ENCODE measurements at places on chromosomes 5 and 9.

DNA sequence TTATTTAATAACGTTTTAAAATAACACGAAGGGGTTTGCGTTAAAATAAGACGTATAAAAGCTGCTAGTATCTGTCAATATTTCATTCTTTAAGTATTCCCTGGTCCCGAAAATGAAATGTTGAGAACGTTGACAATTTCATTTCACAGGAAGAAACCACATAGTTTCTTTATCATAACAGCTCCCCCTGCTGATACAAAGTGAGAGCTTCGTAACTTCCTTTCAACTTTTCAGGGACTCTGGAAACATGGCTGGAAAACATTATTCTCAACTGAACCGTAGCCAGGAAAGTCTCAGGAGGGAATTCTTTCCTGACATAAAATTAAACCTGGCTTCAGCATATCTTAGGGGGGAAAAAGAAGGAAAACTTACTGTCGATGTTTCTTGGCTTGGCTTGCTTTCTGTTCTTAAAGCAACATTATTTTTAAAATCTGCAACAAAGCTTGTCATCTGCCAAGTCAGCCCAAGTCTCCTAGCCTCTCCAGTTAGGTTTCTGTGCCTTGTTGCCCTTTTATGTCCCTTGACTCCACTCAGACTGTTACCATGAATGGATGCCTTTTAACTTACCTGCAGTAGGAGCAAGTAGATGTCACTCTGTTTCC is 122.9 kb upstream of the DAB2 start:
- DNase-seq = peak; percentile 85

- peak; percentile 27 for DNase-seq
These were observed 3.8 kb downstream of the DCANP1 start for GRCh38 chr5:135443161-135443960.

DNA sequence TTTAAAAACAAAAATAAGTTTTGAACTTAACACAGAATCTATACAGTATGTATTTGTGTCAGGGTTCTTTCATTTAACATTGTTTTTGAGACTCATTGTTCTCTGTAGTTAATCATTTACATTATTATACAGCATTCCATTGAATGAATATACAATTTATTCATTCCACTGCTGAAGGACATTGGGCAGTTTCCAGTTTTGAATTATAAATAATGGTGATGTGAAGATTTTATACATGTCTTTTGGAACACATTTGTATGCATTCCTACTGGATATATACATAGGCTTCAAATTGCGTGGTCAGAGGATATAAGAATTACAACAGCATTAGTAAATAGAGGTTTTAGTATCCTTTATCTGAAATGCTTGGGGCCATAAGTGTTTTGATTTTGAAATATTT is 72.0 kb downstream of the CEP120 start:
- peak; percentile 60 for DNase-seq

DNA sequence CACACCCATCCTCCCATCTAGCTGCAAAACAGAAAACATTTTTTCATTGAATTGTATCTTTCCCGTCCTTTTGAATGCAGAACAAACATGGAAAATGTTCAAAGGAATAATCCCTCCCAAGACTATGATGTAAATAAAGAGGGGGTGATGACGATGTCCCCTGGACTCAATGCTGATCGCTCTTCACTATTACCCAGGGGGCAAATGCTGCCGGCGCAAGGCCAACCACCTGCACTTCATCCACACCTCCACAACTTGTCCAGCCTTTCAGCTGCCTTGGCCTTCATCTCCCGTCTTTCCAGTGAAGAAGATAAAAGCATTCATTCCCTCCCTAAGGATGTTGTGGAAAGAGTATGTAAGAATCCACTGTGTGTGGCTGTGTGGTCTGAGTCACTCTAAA is 240.3 kb downstream of the AGTPBP1 start:
- DNase-seq = no peak

DNA sequence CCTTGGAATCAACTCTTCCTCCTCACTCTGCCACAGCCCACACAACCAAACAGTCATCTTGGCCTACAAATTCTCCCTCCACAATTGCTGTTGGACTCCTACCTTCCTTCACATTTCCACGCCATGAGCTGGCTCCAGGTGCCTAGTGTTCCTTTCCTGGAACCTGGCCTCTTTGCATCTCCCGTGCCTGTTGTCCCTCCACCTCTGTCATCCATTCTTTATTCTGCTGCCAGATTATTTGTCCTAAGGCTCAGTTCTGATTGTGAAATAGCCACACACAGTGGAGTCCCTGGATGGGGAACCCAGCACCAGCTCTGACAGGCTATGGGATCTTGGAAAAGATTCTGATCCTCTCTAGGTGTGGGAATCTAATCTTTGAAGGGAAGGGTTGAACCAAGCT is 109.1 kb upstream of the ANKH start:
- no peak for DNase-seq

GRCh38 chr5:39371367-39371635 is 7.0 kb upstream of the C9 start:
- DNase-seq = no peak

GRCh38 chr5:111774525-111774924 is 17.5 kb upstream of the NREP start:
- peak; percentile 77 for DNase-seq

GRCh38 chr9:90919883-90920282 is 118.3 kb downstream of the SYK start:
- no peak for DNase-seq

GRCh38 chr5:54671681-54672080 is 154.1 kb downstream of the SNX18 start:
- DNase-seq = no peak

GRCh38 chr5:158921441-158922262 is 178.1 kb downstream of the EBF1 start:
- no peak for DNase-seq

GRCh38 chr5:175015028-175015685 is 290.8 kb downstream of the MSX2 start:
- no peak for DNase-seq

- no peak for DNase-seq
These were observed 34.8 kb downstream of the FBXO38 start for GRCh38 chr5:148418511-148418910.

GRCh38 chr9:33458444-33458843 is 11.1 kb upstream of the AQP3 start:
- no peak for DNase-seq

GRCh38 chr5:125043781-125044391 is 297.4 kb upstream of the ZNF608 start:
- DNase-seq = peak; percentile 85

DNA sequence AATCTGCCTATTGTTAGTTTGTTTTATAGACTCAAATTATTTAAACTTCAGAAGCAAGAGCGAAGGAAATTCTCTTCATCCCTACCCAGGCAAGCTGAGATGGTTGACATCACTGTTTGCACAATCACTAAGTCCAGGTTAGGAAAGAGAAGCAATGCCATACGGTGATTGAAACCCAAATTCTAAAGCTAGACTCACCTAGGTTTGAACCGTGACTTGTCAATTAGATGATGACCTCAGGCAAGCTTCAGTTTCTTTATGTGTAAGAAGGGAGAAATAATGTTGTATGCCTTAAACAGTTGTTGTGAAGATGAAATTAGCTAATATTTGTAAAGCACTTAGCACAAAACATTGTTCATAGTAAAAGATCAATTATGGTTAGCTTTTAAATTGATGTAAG is 96.5 kb upstream of the ANKRD55 start:
- no peak for DNase-seq

DNA sequence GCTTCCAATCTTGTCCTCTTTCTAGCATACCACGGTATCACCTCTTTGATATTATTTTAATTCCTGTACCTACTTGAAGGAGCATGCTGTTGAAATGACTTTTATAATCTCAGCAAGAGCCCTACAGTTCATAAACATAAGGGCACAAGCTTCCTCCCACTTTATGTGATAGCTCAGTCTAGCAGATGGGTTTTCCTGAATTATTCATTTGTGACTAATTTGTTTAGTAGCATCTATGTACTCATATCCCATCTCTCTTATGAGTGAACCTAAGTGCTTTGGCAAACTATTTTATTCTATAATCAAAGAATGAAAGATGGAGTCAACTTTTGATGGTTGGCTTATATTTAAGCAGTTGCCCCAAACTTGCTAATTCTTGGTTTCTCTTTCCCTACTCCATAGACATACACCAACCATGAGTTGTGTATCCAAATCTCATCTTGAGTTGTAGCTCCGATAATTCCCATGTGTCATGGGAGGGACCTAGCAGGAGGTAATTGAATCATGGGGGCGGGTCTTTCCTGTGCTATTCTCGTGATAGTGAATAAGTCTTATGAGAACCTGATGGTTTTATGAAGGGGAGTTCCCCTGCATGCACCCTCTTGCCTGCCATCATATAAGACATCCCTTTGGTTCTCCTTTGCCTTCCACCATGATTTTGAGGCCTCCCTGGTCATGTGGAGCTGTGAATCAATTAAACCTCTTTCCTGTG is 17.7 kb downstream of the TXNDC8 start:
- DNase-seq = no peak

- peak; percentile 6 for DNase-seq
These were observed 6.2 kb downstream of the ZFYVE16 start for GRCh38 chr5:80414113-80414512.

DNA sequence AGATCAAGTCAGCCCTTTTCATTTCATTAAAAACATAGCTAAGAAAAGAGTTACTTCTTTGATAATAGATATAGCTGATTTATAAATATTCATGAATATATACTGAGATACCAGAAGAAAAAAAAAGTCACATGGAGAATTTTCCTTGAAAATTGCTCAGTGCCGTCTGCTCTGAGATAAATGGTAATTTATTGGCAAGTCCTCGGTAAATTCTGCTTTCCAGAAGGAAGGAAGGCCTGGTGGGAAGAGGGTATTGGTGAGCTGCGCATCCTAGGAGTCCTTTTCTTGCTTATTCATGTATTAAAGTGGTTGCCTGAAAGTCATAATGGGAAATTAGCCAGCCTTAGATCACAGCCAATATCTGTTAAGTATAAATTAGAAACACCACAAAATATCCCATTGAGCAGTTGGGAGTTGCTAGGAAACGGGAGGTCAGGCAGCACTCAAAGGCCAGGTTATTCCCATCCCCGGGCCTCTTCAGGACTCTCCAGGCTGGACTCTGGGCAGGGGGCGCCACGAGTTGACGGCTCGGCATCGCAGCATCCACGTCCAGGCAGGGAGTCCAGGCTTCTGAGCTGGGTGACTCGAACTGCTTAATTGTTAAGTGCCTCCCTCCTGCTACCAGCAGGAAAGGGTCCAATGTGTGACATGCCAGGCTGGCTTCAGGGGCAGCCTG is 116.7 kb upstream of the RETREG1 start:
- DNase-seq = no peak

DNA sequence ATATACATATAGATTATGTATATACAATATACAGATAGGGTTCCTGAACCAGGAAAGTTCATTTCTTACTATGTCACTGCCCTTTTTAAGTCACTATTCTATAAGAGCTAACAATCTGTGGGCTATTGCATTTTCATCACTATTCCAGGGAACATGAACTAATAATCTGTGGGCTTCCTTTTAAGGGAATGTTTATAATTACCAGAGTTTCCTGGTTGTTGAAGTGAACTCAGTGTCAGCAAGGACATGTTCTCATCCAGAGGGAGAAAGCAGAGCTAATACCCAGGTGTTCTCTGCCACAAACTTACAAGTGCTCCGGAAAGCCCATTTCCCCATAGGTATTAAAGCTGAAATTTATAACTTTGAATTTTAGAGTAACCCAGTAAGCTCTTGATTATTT is 69.6 kb downstream of the CWC27 start:
- DNase-seq = peak; percentile 28

GRCh38 chr5:174990909-174991308 is 266.5 kb downstream of the MSX2 start:
- DNase-seq = no peak

- peak; percentile 92 for DNase-seq
These were observed 148.5 kb downstream of the KIAA0825 start for GRCh38 chr5:94469894-94470329.

DNA sequence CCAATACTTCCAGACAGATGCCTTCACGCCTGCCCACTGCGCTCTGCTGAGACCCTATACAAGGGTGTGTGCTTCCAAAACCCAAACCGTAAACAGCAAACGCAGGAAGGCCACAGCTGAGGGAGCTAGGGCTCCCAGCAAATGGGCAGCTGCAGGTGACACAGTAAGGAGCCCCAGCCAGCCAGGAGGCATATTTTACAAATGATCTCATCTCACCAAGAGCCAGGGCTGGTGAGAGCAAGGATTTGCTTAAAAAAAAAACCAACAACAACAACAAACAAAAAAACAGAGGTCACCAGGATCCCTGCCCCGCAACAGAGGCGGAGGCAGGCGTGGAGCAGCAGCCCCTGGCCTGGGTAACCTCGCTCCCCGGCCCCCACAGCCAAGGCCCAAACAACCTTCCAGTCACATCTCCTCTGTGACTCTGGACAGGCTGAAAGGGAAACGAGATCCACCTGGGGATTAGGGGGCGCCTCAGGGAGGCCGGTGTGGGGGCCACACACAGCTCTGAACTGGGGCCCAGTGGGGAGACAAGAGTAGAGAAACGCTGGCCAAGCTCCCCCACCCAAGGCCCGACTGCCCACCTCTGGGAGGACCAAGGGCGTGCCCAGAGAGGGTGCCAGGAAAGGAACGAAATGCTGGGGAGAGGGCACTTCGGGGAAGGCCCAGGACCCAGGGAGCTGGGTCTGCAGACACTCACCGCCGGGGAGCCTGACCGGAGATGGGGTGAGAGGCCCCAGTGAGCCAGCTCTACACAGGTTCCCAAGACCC is 3.3 kb downstream of the NACC2 start:
- DNase-seq = no peak

DNA sequence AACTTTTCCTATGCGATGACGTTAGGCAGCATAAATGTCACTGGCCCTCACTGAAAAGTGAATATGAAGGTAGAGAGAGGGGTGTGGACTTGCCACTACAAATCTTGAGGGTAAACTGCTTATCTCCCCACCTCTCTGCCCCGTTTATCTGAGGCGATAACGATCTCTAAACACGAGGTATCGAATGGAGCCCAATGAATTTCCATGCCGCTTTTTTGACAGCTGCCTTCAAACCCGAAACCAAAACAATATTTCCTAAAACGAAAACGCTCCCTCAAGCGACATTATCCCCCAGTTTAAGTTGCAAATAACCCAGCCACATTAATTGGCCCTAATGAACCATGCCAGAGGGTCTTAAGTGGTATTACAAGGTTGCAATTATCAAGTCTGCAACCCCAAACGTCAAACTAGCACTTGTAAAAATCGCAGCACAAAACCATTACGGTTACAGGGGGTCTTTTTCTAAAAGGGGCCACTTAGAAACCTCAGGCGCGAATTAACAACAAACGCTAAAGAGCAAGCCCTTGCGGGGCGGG is 1.4 kb downstream of the NR3C1 start:
- DNase-seq = no peak

GRCh38 chr9:137241490-137242268 is 592 bp downstream of the TUBB4B start:
- DNase-seq = peak; percentile 48

- no peak for DNase-seq
These were observed 1.3 kb downstream of the SLC1A1 start for GRCh38 chr9:4491626-4491975.

DNA sequence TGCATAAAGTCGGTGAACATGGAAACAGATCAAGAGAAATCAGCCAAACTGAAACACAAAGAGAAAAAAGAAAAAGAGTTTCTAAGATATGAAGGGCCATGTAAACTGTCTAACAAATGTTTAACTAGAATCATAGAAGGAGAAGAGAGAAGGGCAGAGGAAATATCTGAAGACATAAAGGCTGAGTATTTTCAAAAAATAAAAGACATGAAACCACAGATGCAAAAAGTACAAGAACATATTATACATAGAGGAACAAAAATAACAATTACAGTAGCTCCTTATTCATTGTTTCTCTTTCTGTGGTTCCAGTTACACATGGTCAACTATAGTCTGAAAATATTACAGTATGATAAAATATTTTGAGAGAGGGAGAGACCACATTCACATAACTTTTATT is 106.3 kb downstream of the HOMER1 start:
- DNase-seq = no peak
